ENCODE measurements at places on chromosomes 7 and 10.

DNA sequence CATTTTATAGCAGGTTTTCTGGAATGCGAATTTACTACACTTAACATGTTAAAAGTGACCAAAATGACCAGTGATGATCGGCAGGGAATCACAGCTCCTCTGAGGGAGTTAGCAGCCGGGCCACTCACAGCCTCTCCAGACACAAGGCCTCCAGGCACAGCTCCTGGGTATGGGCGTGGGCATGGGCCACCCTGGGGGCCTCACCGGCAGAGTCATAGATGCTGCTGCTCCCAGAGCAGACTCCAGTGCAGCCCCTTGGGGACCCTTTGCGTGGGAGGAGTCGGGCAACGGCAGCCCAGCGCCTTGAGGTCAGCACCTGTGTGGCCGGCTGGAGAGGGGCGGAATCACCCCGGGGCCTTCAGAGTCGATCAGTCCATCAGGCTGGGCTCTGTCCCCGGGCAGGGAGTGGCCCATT lies 8.6 kb downstream of the KNDC1 start:
- no peak for DNase-seq

DNA sequence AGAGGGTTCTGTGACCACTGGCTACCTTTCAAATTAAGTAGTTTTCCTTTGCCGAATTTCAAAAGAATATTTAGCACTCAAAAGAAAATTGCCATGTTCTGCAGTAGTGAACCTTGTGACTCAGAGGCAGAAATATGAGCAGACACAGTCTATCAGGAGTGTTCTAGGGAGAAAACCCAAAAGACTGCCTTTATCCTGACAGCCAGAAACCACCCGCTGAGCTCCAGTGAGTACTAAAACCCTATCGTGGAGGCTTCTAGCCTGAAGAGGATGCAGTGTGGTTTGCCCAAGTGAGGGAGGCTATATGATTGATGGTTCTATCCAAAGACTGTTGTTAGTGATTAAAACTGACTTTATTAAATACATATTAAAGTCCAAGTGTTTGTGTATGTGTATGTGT lies 21.9 kb downstream of the CHRM2 start:
- DNase-seq, result no peak

DNA sequence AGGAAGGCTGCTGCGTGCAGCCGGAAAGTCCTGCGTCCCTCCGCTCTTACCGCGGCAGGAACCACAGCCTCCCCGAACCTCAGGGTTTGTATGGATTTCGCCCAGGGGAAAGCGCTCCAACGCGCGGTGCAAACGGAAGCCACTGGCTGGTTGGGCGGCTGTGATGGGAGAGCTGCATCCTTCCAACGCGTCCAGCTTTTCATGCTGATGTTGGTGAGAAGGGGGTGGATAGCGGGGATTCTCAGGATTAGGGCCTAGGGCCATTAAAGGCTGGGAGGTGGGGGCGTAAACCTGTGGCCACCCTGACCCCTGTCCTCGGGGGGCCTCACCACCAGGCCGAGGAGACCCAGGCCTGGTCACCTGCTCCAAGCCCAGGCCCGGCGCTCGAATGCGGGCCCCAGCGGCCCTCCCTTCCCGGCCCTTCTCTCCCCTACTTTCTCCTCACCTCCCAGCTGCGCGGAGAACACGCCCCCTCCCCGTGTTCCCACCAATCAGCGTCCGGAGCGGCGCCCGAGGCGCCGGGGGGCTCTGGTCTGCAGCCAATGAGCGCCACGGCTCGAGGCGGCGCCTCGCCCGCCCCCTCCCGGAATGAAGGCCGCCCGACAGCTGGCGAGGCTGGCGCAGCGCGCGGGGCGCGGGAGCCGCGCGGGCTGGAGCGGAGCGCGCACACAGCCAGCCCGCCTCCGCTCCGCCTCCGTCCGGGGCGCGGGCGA lies 458 bp upstream of the NANOS1 start:
- peak; percentile 89 for DNase-seq

GRCh38 chr7:111571720-111572119 lies 9.4 kb upstream of the IMMP2L start:
- DNase-seq, result no peak

- DNase-seq, result no peak
Observed at GRCh38 chr7:84799106-84799505, 387.8 kb downstream of the SEMA3D start.

- DNase-seq, result no peak
Observed at GRCh38 chr7:29014725-29015124, 56.6 kb upstream of the TRIL start.

- no peak for DNase-seq
Observed at GRCh38 chr10:131746241-131746711, 154.5 kb upstream of the PPP2R2D start.

- DNase-seq, result no peak
Observed at GRCh38 chr7:29412912-29413311, 150.7 kb upstream of the PRR15 start.

DNA sequence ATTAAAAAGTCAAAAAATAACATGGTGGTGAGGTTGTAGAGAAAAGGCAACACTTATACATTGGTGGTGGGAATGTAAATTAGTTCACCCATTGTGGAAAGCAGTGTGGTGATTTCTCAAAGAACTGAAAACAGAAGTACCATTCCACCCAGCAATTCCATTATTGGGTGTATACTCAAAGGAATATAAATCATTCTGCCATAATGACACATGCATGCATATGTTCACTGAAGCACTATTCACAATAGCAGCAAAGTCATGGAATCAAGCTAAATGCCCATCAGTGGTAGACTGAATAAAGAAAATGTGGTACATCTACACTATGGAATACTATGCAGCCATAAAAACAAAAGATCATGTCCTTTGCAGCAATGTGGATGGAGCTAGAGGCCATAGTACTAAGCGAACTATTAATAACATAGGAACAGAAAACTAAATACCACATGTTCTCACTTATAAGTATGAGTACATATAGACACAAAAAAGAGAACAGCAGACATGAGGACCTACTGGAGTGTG lies 66.1 kb upstream of the MKLN1 start:
- no peak for DNase-seq

DNA sequence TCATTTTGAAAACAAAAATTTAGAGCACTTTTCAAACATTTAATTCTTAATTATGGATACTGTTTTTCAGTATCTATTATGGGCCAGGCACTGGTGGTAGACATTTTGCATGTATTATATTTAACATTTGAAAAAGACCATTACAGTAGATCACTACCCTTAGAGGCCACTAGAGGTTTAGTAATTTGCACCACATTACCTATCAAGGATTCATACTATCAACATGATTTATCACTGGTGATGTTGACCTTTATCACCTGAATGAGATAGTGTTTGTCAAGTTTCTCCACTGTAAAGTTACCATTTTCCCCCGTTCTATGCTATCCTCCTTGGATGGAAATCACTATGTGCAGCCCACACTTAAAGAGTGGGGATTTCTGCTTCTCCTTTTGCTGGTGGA lies 4.4 kb upstream of the SNX13 start:
- DNase-seq, result no peak

GRCh38 chr10:63720676-63721075 lies 199.5 kb downstream of the REEP3 start:
- DNase-seq, result no peak

DNA sequence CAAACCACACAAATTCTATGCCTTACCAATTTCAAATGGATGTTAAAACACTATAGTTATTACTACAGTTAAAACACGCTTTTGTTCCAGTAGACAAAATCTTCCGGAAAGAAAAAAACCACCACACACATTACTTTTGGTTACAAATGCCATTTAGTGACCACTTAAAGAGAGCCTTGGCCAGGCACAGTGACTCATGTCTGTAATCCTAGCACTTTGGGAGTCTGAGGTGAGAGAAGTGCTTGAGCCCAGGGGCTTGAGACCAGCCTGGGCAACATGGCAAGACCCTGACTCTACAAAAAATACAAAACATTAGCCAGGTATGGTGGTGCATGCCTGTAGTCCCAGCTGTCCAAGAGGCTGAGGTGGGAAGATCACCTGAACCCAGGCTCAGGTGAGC lies 7.2 kb downstream of the TNPO3 start:
- no peak for DNase-seq

- no peak for DNase-seq
Observed at GRCh38 chr7:117127585-117128168, 174.4 kb downstream of the ST7 start.

DNA sequence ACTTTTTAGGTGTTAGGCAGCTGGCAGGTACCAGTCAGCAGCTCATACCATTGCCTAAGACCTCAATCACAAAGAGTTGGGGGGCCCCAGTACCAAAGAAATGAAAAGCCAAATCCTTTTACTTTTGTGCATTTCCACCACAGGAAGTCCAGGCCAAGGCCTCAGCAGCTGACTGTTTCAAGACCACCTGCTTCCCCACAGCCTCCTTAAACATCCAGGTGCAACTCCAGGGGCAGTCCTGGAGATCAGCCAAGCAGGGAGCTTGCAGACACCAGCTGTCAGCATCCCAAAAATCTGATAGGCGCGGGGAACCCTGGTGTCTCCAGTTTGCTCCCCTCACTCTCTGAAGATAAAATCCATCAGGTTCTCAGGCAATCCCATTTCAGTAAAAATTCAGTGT lies 91.5 kb upstream of the EFCAB10 start:
- DNase-seq, result no peak

DNA sequence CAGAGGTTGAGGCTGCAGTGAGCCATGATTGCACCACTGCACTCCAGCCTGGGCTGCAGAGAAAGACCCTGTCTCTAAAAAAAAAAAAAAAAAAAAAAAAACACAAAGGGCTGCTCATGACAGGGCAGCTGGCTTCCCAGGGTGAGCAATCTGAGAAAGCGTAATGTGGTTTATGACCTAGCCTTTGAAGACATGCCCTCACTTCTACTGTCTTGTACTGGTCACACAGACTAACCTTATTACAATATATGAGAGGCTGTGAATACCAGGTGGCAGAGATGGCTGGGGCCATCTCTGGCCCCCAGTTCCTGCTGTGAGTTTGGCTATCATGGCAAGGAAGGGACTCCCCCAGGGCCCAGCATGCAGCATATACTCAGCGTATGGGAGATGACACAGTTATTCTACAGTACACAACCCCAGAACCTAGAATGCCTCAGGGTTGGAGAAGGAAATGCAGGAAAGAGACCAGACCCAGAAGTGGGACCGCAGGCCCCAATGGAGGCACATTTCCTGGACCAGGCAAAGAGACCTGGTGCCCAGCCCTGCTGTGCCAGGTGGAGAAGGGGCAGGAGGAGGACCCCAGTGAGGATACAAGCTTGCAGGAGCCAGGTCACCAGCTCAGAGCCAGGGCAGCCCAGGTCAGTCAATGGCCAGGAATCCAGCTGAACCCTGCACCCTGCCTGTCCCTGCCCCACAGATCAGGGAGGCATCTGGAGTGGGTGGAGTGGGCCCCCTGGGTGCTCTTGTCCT lies 26.3 kb downstream of the NPTX2 start:
- DNase-seq, result no peak

DNA sequence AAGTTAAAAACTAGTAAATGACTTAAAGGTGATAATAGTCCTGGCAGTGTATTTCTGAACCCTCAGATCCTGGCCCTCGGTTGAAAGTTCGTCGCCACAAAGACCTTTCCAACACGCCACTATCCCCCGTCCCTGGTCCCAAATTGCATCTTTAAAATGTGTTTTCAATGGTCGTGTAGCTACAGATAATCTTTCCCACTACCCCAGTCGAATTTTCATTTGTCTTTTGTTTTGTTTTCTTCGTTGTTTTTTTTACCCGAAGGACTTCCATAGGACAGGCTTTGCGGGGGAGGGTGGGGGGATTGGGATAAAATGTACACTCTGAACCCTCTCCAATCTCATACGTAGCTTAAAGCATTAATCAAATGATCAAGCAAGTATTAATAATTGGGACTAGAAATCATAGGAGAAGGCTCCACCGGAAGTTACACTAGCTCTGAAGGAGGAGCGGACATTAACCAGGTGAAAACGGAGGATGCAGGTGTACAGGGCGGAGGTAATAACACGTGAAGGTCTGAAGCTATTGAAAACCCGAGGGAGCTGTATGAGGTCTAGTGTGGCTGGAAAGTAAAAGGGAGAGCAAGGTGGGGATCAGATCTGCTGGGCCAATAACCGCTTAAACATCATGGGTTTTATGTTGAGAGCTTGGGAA lies 32.8 kb upstream of the PHF14 start:
- no peak for DNase-seq

DNA sequence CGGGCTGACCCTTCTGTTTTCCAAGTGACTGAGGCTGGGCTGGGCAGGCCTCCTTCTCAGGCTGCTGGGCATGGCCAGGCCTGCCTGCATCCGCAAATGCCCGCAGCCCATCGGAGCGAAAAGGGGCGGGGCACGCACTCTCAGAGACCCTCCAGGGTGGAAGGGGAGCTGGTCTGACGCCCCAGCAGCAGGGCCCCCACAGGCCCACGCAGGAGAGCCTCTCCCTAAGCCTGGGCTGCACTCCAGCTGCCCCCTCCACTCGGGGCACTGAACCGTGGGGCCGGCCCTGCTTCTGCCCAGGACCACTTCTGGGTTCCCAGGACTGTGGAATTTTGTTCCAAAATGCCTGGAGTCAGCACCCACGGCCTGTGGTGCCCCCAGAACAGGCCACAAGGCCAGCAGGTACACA lies 9.3 kb downstream of the ADAP1 start:
- peak; percentile 84 for DNase-seq

GRCh38 chr7:6448943-6449543 lies 1.3 kb upstream of the DAGLB start:
- no peak for DNase-seq

DNA sequence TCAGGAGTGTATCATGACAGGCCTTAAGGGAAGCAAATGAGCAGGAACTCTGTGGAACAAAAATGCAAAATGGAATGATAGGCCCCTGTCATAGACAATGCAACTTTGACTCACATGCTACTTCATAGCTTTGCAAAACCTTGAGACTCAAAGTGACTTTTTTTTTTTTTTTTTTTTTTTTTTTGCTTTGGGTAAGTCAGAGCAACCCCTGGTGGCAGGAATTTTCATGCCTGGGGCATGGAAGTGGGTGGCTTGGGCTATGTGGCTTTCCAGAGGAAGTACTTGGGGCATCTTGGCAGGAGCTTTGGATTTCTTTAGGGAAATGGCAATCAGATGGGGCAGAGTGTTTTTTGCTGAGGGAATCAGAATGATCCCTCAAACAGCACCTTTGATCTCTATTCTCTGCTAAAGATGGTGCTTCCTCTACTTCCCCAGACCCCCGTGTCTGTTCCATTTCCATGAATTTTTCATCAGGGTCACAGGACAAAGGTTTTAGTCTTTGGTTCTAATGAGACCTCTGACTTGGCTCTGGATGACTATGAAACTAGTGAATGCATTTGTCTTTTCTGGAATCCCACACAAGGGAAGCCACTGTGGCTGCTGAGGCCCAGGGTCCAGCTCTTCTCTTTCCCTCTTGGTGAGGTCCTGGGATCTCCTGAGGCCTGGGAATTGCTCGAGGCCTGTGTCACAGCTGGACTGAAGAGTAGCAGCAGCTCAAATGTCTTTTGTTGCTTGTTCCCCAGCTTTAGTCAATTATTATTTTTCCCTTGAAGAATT lies 62.8 kb downstream of the TACC2 start:
- DNase-seq, result peak; percentile 41
